ENCODE measurements at places on chromosomes 16 and 17. TPM values are rescaled to one million over a fixed set of nuclear protein-coding genes. Genes with fewer than 3 reads are reported as not detected.

GRCh38 chr17:82361885-82362633, 3.0 kb downstream of the TEX19 start:
- DNase-seq = no peak

- no peak for DNase-seq
Measured at GRCh38 chr16:73046202-73046848, 1.6 kb downstream of the ZFHX3 start.

DNA sequence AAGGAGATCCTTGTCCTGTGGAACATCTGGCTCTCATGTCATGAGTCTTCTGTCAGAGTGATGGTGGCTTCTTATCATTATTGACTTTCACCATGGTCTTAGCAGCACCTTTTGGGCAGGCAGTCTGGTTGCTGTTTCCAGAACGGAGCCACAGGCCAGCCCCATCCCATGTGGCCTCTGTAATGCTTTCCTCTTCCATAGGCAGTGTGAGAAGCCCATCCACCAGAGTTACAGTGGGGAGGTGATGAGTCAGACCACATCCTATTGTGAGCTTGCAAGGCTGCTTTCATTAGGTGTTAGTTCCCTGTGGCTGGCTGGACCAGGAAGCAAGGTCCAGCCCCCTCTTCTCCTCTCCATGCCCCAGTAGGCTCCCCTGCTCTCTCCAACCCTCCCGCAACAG, 30.8 kb upstream of the SPACA3 start:
- DNase-seq = no peak

GRCh38 chr16:82882982-82883835, 256.4 kb downstream of the CDH13 start:
- no peak for DNase-seq

GRCh38 chr16:78257376-78257728, 157.9 kb downstream of the WWOX start:
- no peak for DNase-seq

DNA sequence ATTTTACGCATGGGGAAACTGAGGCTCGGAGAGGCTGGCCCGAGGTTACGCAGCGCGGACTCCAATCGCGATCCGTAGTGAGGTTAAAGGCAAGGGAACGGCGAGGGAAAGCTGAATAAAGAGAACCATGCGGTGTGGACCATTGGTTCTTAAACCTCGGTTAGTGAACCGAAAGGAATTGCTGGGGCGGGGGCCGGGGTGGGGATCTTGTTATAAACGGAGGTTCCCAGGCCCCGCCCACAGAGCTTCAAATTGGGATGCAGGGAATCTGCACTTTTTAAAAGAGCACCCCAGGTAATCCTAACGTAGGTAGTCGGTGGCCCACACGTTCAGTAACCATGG, 524 bp downstream of the IQCK start:
- peak; percentile 81 for DNase-seq

- DNase-seq = no peak
Measured at GRCh38 chr17:68328676-68329075, 37.4 kb downstream of the ARSG start.

- DNase-seq = peak; percentile 9
Measured at GRCh38 chr17:78819402-78819801, 21.2 kb downstream of the USP36 start.

DNA sequence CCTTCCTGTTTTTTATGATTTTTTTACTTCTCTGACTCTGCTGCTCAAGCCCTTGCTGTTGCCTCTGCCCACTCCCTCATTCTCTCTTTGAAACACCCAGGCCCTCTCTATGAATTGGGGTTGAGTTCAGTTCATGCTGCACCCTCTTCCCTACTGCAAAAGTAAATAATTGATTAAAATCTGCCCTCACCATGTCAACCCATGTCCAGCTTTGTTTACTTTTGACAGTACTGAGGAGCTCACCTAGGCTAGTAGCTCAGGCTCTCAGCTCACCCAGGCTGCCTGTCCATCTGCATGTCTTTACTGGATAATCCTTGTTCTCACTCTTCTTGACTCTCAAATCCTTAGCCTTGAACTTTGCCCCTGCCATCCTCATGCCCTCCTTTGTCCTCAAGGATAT, 95.2 kb downstream of the SPACA3 start:
- DNase-seq = no peak

GRCh38 chr17:79997011-79997660, 38.5 kb downstream of the TBC1D16 start:
- no peak for DNase-seq

The ZNF267 gene
- total RNA-seq = 3.2 TPM

The FADS6 gene
- total RNA-seq = not detected

The CAVIN1 gene
- 26.9 TPM for total RNA-seq

The TTLL6 gene
- 2.1 TPM for total RNA-seq

The CDYL2 gene
- 1.6 TPM for total RNA-seq

The CACNG1 gene
- not detected for total RNA-seq

The MYH1 gene
- total RNA-seq = not detected

Data from H7 (cell line).